ENCODE measurements at places on chromosomes 3 and 15.
A peak's percentile ranks its signal among the peaks of the same experiment; 100 is the strongest.

- no peak for DNase-seq
Measured at GRCh38 chr3:161579395-161580126, 83.0 kb downstream of the OTOL1 start.

- peak; percentile 79 for DNase-seq
Measured at GRCh38 chr3:156180077-156180476, 59.7 kb downstream of the KCNAB1 start.

- no peak for DNase-seq
Measured at GRCh38 chr3:142839831-142840230, 49.1 kb downstream of the PCOLCE2 start.

- DNase-seq, result no peak
Measured at GRCh38 chr15:90059208-90059985, 42.9 kb downstream of the IDH2 start.

DNA sequence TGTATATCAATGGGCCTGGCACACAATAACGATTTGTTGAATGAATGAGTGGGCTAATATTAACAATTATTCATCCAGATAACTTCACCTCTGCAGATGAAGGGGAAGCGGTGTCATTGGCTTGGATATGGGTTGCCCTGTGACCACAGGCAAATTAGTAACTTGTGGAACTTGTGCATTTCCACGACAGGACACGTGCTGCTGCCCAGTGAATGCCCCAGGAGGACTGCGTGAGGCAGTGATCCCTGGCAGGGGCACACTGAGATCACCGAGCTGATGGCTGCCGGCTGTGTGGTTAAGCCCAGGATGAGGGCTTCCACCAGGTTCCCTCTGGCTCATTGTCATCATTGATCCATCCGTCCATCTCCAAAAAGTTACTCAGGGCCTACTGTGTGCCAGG, 84.1 kb upstream of the HACD2 start:
- DNase-seq, result no peak

- no peak for DNase-seq
Measured at GRCh38 chr3:68977486-68978167, 35.9 kb downstream of the EOGT start.

Measured in astrocyte (in vitro differentiated cells and primary cell).